Natural killer cell treated with Interleukin-12 subunit alpha and Interleukin-12 subunit beta and Interleukin-15 and Interleukin-18, amount 100 ng/mL, for 72 hours (primary cell): ENCODE measurements at places on chromosomes 13 and 19. TPM values are rescaled to one million over a fixed set of nuclear protein-coding genes. Genes with fewer than 3 reads are reported as not detected.

Gene GPR12
- total RNA-seq: not detected

Gene SHANK1
- total RNA-seq: not detected

Gene KLK14
- 0.50 TPM for total RNA-seq

Gene ZNF486
- total RNA-seq: 7.8 TPM

Gene LGI4
- total RNA-seq: not detected

Gene TUBA3C
- not detected for total RNA-seq

Gene LRCH1
- 24.9 TPM for total RNA-seq

Gene SPRY2
- 2.1 TPM for total RNA-seq

Gene IL11
- 0.78 TPM for total RNA-seq

Gene DENND1C
- total RNA-seq: 73.6 TPM

Gene PRR36
- total RNA-seq: not detected

Gene KRTDAP
- total RNA-seq: not detected

Gene APC2
- 0.17 TPM for total RNA-seq

Gene ZNF439
- total RNA-seq: 9.5 TPM

Gene CCDC106
- total RNA-seq: 3.3 TPM

Gene RHPN2
- 0.31 TPM for total RNA-seq

Gene DHDH
- 0.43 TPM for total RNA-seq

Gene SLC39A3
- total RNA-seq: 91.6 TPM

Gene MAP4K1
- 318 TPM for total RNA-seq

Gene CLDN10
- total RNA-seq: not detected

Gene OR7C1
- total RNA-seq: not detected

Gene DACH1
- total RNA-seq: 0.42 TPM

Gene PROZ
- not detected for total RNA-seq

Gene AP3D1
- 191 TPM for total RNA-seq

Gene RFXANK
- total RNA-seq: 107 TPM

Gene ELSPBP1
- total RNA-seq: not detected

Gene SOX1
- not detected for total RNA-seq

Gene SIGLEC9
- total RNA-seq: 1.1 TPM

Gene TDRD12
- not detected for total RNA-seq

Gene CDC16
- 60.5 TPM for total RNA-seq

Gene IGFLR1
- 193 TPM for total RNA-seq

Gene HIF3A
- total RNA-seq: not detected

Gene PLEKHA4
- total RNA-seq: 3.8 TPM

Gene OR7D2
- not detected for total RNA-seq

Gene ENOX1
- 11.7 TPM for total RNA-seq

Gene NCAN
- total RNA-seq: not detected

Gene ATP8A2
- 0.14 TPM for total RNA-seq

Gene AXL
- total RNA-seq: not detected

Gene KIR2DL1
- total RNA-seq: 11.4 TPM

Gene STOML3
- not detected for total RNA-seq

Gene EMP3
- 157 TPM for total RNA-seq

Gene TRIM13
- 15.9 TPM for total RNA-seq

Gene ZBTB7A
- 63.4 TPM for total RNA-seq

Gene PSG11
- not detected for total RNA-seq

Gene FAM216B
- total RNA-seq: not detected

Gene GDF15
- not detected for total RNA-seq

Gene SIAH3
- not detected for total RNA-seq

Gene CYP2F1
- total RNA-seq: not detected

Gene ZNF709
- total RNA-seq: 1.3 TPM

Gene AMH
- 3.5 TPM for total RNA-seq

Gene EHD2
- not detected for total RNA-seq

Gene BRSK1
- 11.9 TPM for total RNA-seq

Gene ERVV-1
- total RNA-seq: not detected

Gene TBC1D4
- total RNA-seq: 2.9 TPM

Gene HSD17B14
- not detected for total RNA-seq
